ENCODE measurements at places on chromosomes 5 and 9. TPM values are rescaled to one million over a fixed set of nuclear protein-coding genes. Genes with fewer than 3 reads are reported as not detected.

Gene STXBP1
- total RNA-seq, result 40.7 TPM

Gene C9
- not detected for total RNA-seq

Gene PLCXD3
- not detected for total RNA-seq

Gene BHMT2
- not detected for total RNA-seq

Gene GARIN3
- total RNA-seq, result not detected

Gene PLAC8L1
- total RNA-seq, result 0.97 TPM

Gene SLC6A7
- not detected for total RNA-seq

Gene SLC34A3
- not detected for total RNA-seq

Gene CCL21
- total RNA-seq, result not detected

Gene PCDHB2
- 90.1 TPM for total RNA-seq

Gene FIBCD1
- total RNA-seq, result 6.8 TPM

Gene MZB1
- total RNA-seq, result not detected

Gene MARCOL
- total RNA-seq, result not detected

Gene ADRB2
- total RNA-seq, result 0.54 TPM

Gene OLFM1
- total RNA-seq, result 1.2 TPM

Gene CNTNAP3
- total RNA-seq, result 20.0 TPM

Gene KIAA1191
- 91.5 TPM for total RNA-seq

Gene TPPP
- 0.07 TPM for total RNA-seq

Gene ABO
- total RNA-seq, result not detected

Gene PFN3
- not detected for total RNA-seq

Gene CER1
- not detected for total RNA-seq

Gene PCDHGB6
- 56.8 TPM for total RNA-seq

Gene EFNA5
- total RNA-seq, result 34.8 TPM

Gene PCDHGA1
- 0.10 TPM for total RNA-seq

Gene ARID3C
- not detected for total RNA-seq

Gene AK3
- 39.7 TPM for total RNA-seq

Gene DMRT2
- total RNA-seq, result not detected

Gene SH3GL2
- total RNA-seq, result not detected

Gene FAM200C
- 3.9 TPM for total RNA-seq

Gene FOXI1
- total RNA-seq, result not detected

Gene MROH2B
- not detected for total RNA-seq

Gene CDKN2AIPNL
- 15.2 TPM for total RNA-seq

Gene GPR21
- total RNA-seq, result 5.5 TPM

Gene ENHO
- 1.6 TPM for total RNA-seq

Gene CD274
- total RNA-seq, result not detected
